ENCODE measurements at places on chromosomes 7 and 10.

DNA sequence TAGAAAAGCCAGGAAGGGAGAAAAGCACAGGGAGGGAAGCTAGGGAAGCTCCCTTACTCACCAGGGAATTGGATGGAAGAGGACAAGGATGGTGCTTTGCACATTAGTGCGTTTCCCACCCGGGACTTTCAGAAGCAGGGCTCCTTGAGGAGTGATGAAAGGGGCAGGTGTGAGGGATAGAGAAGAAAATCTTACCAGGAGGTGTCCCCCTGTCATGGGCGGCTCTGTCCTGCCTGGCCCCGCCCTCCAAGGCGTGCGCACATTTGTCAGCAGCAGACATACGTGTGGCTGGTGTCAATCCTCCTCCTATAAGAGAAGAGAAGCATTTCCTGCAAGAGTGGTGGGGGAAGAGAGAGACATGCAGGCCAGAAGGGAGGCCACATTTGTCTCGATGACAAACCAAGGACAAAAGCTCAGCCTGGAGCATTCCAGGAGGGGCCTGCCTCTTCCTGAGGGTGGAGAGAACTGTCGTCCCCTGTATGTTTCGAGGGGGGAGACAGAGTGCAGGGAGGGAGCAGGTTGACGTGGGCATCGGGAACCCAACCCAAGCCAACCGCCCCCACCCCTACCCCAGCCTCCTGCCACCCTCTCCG, 47.4 kb upstream of the COMTD1 start:
- DNase-seq: no peak

GRCh38 chr7:50807026-50807730, 24.5 kb upstream of the GRB10 start:
- no peak for DNase-seq

DNA sequence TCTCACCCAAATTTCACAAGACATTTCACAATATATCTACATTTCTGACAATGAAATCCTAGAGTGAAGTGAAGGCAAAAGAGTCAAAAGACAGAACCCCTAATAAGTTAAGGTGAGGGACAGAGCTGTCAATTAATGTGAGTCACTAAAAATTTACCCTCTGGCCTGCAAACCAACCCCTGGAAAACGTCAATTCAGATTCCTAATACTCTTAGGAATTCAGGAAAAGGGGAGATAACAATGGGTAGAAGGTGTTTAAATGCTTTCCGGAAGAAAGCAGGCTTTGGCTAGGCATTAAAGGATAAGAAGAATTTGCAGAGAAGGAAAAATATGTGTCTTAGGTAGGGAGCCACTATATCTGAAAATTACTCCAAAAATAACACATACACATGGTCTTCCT, 299.6 kb downstream of the INHBA start:
- no peak for DNase-seq

- DNase-seq: no peak
Measured at GRCh38 chr10:127921753-127922145, 14.8 kb downstream of the PTPRE start.

DNA sequence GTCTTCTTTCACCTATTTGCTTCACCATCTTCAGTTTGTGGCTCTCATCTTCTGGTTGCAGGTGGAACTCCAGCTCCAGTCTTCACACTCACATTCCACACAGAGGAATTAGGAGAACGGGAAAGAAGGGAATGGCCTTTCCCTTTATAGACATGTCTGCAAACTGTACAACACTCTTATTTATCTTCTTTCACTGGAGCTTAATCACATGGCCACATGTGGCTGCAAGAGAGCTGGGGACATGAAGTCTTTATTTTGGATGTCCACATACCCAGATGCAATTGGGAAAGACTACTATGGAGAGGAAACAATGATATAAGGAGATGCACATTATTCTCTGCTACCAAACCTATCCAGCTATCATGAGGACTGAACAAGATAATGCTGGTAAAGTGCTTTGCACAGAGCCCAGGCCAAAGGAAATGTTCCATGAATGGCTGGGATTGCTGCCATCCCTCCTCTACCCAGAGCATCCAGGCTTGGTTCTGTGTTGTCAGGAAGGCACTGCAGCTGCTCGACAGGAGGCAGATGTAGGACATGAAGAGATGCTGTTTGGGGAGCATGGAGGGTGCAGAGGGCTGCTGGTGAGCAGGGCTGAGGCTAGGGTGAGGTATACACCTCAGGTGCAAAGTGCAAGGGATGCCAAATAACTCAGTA, 183.8 kb upstream of the TBX20 start:
- DNase-seq: no peak

DNA sequence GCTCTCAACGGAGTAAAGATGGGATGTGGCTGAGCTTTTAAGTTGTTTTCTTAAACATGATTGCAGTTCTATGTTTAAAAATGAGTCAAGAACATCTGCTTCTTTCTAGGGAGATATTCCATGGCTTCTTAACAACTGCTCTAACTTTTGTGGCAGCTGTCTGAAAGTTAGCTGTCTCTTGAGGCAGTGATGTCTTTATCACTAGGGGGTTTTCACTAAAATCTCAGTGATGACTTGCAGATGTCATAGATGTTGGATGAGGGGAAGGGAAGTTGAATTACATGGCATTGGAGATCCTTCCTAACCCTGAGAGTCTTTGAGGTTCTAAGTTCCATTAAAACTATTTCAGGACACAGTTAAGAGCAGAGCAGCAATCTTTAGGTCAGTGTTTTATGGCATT, 43.5 kb downstream of the PRKG1 start:
- DNase-seq: no peak

DNA sequence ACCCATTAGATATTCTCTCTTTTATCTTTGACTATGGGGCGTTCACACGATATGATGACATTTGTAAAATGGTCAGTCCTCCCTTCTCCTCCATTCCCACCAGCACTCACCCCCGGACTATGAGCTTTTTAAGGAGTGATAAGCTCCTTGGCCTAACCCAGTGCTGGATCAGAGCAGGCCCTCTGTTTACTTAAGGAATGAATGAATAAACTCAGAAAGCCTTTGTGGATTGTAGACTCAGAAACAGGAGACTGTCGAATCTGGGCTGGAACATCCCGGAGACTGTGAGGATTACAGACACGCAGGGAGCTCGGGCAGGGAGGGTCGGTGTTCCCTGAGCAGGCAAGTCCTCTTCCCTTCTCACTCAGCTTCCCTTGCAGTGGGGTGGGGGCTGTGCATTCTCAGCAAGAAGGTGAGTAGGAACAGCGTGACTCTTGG, 6.8 kb upstream of the ZCCHC24 start:
- DNase-seq: no peak

DNA sequence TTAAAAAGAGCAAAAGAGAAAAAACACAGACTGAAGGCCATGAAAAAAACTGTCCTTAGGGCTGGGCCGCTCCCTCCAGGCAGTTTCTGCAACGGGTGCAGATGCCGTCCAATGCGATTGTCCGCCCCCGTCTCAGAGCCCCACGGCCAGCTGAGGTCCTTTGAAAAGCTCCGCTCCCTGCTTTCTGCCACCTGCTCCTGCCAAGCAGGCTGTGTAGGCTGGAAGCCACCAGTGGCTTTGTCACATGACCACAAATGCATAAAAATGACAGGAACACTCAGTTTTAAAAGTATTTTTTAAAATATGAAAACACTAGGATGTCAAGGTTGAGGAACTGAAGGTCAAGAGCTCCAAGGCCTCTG, 71.7 kb downstream of the AMZ1 start:
- DNase-seq: no peak

DNA sequence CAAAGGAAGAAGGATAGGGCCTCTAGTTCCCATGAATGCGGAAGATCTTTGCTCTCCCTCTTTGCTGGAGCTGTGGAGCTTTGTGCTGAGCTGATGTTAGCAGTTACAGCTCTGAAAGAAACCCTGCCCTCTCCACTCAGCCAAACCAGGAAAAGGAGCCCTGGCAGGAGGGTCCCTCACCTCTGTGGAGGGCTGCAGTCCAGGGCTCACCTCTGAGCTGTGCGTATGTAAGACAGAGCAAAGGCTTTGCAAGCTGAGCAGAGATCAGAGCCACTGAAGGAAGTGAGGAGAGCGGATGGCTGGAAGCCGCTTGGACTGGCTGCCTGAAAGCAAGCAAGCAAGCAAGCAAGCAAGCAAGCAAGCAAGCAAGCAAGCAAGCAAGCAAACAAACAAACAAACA, 84.7 kb downstream of the RAMP3 start:
- no peak for DNase-seq

DNA sequence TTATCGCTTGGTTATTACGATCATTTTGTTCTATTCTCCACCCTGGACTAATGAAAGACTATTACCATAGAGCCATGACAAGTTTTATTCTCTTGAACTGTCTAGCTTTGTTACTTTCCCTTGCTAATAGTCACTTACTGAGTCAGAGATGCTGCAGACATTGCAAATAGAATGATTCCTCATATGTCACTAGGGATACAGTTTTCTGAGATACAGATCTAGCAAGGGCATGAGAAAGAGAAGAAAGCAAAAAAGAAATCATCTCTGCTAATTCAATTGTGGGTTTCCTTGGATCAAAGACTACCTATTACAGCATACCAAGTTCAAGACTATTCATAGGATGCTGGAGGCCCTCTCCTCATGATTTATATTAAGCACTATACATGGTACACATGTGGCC, 204.3 kb downstream of the MBL2 start:
- DNase-seq: no peak

DNA sequence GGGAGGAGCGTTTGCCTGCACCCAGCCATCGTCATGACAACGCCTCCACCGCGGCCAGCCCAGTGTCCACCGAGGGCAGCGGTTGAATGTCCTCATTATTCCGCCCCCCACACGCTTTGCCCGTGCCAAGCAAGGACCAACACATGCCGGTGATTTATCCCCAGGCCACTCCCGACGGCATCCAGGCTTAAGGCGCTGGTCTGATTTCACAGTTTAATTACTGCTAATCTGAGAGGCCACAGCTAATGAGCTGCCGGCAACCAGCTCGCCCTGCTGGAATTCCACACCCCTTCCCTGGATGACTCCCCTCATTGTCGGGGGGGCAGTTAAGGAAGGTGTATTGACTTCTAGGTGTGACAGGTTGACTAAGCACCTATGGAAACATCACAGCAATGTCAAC, 432.3 kb downstream of the DNAJB6 start:
- no peak for DNase-seq

DNA sequence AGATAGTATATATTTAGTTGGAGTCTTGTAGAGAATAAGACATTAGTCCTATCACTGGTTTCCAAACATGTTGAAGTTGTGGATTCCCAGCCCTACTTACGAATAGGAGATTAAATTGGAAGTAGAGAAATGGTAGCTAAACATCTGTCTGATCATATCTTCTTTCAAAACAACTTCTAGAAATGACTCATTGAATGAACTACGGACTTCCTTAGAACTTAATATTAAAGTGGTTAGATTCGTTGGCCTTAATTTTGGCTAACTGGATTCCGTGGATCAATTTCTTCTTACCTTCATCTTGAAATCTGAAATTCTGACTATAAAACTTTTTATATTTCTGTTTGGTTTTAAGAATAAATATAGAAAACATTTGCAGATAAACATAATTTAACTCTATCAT, 3.4 kb downstream of the PHF14 start:
- DNase-seq: no peak

DNA sequence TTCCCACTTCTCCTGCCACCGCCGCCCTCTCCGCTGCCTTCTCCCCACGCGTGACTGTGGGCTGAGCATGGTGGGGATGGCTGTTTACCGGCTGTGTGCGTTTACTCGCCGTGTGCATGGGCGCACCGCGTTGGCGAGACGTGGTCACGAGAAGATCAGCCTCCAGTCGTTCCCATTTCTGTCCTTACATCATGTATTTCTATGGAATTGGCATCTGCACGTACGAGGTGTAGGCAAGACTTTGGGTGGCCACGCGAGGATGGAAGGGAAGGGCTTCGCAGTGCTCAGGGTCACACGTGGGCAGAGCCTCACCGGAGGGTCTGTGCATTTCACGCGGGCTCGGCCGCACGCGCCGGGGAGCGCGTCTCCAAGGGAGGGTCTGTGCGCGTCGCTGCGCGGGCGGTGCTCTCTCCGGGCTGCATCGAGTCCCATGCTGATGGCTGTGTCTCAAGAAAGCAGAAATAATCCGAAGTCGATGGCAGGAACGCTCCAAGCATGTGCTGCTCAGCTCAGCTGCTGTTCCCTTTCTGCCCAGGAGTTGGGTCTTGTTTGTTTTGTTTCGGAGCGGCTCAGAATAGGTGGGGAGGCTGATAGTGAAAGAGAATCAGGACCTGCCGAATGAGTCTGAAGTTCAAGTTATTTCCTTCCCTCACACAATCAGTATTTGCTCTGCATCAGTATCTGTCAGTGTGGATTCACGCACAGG, 973 bp downstream of the CAMK1D start:
- no peak for DNase-seq

DNA sequence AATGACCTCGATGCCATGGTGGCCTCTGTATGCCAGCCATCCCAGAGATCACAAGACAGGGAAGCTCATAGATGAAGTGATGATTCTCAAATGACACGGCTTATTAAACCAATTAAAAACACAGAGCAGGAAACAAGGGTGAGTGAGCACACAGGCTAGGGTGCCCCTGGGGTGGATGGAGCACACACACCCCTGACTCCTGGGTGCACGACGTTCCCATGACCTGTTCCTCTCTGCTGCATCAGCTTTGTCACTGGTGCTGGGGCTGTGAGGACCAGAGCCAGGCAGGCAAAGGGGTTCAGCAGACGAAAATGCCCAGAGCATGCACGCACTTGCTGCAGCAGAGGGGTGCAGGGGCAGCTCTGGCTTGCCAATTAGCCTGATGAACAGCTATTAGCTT, 86.5 kb upstream of the LRRC4 start:
- DNase-seq: no peak

DNA sequence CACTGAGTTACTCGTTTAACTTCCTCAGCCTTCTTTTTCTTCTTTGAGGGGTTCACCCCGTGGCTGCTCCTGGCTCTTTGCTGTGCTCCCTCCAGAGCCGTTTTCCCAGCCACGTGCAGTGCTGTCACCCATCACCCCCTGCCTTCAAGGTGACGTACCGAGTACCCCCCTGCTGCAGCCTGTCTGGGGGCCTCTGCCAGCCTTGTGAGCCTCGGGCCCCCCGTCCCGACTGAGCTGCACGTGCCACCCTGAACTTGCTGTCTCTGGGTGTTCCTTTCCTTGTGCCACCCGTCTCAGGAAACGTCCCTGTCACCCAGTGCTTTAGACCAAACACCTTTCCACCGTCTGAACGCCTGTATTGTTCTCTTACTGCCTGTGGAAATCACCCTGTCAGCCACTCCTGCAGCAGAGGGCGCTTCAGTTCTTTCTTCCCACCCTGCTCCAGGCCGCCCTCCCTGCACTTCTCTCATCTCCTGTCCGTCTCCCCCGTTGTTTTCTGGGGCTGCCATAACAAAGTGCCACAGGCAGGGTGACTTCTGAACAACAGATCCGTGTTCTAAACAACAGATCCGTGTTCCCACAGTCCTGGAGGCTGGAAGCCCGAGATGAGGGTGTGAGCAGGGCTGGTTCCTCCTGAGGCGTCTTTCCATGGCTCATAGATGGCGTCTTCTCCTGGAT, 44.6 kb downstream of the WDR37 start:
- no peak for DNase-seq

GRCh38 chr7:130649004-130649790, 19.4 kb downstream of the COPG2 start:
- DNase-seq: no peak

Measured in NK-92 treated with Interleukin-12 subunit alpha and Interleukin-12 subunit beta, amount 100 ng/mL, for 24 hours (cell line).